Caki2 (cell line): ENCODE measurements at places on chromosomes 16 and 17.

- DNase-seq, result no peak
Observed at GRCh38 chr17:1143573-1143972, 36.2 kb downstream of the ABR start.

- DNase-seq, result no peak
Observed at GRCh38 chr17:19369846-19370492, 7.4 kb upstream of the B9D1 start.

DNA sequence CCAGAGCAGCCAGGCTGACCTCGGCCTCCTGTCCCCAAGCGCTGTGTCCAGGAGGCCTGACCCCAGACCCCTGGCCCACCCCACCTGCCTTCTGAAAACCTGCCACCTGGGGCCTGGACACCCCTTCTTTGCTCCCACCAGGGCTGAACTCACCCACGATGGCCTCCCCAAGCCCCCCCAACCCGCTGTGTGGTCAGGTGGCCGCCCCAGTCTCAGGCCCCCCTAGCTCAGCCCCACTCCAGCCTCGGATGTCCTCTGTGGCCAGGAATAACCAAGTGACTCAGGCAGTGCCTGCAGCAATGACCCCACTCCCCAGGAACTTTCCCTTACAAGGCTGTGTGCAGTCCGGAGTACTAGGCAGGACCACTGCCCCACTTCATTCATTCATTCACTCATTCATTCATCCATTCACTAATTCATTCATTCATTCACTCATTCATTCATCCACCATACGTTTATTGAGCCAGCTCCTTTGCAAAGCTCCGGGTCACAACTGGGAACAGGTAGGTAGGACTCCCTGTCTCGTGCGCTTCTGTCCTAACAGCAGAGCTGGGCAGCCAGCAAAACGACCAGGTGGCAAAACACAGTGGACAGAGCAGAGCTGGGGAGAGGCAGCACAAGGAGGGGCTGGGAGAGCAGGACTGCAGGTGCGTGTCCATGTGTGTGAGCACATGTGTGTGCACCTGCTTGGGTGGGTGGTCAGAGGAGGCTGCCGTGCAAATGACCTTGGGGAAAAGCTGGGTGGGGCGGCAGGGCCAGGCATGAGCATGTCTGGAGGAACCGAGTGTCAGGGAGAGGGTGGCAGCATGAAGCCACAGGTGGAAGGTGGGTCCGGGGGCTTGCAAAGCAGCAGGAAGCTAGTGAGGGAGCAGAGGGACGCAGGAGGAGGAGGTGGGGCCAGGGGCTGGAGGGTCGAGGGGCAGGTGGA is 75.8 kb upstream of the CBX4 start:
- DNase-seq, result no peak

GRCh38 chr17:57721967-57722703 is 23.0 kb downstream of the CCDC182 start:
- no peak for DNase-seq

DNA sequence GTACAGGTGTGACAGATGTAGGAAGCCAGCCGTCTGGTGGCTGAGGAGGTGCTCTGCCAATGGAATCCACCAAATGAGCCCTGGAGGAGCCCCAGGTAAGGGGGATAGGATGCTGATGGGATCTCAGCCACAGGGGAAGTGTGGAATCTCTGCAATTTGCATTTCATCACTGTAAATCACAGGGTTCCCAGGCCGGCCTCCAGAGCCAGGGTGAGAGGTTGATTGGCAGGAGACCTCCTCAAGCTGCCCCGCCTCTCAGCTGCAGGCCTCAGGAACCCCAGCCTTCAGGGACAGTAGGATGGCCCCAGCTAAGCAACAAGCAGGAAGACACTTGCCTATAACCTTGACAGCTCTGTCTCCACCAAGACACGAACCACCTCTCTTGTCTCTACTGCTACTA is 39.4 kb downstream of the RTN4RL1 start:
- no peak for DNase-seq

GRCh38 chr17:6698004-6698403 is 15.2 kb downstream of the SLC13A5 start:
- no peak for DNase-seq

GRCh38 chr16:88701581-88702370 is 4.4 kb downstream of the RNF166 start:
- no peak for DNase-seq

DNA sequence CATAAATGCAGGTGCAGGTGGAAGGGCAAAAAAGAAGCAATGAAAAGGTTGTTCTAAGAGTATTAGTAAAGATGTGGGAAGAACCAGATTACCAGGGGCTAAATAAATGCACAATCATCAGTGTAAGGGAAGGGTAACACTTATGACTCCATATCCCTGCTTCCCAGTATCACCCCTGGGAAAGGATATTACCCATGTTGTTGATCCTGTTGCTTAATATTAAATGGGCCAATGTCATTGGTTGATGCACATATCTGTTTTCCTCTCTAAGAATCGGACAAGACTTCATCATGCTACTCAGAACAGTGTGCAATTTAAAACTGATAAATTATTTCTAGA is 34.7 kb upstream of the ABCA6 start:
- DNase-seq, result no peak

DNA sequence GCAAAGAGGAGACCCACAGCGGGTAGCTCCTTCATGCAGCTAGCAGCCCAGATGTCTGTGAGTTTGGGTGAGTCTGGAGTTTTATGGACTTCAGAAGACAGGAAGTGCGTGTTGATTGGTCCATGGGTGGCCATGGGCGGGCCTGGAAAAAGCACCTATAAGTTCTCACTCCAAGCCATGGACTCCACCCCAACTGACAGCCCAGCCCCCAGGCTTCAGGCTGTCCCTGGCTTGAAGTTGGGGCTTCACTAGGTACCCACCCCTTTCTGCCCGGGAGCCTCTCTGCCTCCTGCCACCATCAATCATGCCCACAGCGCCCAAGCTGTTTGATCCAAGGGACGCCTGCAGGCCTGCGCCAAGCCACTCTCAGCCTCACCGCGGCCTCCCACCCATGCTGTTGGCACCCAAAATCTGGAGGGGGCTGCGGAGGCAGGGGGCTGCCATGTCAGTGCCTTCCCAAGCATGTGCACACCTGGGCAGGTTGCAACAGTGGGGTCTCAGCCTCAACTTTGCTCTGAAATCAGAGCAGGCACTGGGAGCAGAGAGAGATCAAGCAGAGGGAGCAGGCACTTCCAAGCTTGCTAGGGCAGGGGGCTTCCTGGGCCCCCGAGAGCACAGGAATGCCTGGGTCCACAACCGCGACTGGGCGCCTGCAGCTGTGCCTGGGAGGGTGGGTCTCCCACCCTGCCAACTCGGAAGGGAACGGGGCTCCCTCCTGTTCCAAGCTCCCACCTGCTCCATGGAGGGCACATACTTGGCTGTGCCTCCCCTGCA is 1503.7 kb downstream of the CDH11 start:
- DNase-seq, result peak; percentile 84

DNA sequence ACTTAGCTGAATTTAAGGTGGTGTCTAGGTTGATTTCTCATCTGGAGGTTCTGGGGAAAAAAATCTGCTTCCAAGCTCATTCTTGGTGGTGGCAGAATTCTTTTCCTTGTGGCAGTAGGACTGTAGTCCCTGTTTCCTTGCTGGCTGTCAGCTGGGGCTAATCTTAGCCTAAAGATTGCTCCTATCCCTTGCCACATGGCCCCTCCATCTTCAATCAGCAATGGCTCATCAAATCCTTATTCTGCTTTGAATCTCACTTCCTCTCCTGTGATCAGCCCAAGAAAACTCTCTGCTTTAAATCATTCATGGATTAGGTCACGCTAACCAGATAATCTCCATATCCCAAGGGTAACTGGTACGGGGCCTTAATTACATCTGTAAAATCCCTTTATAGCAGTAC is 6.6 kb downstream of the FAM20A start:
- DNase-seq, result no peak

GRCh38 chr16:70653809-70654771 is 7.7 kb downstream of the IL34 start:
- peak; percentile 83 for DNase-seq

DNA sequence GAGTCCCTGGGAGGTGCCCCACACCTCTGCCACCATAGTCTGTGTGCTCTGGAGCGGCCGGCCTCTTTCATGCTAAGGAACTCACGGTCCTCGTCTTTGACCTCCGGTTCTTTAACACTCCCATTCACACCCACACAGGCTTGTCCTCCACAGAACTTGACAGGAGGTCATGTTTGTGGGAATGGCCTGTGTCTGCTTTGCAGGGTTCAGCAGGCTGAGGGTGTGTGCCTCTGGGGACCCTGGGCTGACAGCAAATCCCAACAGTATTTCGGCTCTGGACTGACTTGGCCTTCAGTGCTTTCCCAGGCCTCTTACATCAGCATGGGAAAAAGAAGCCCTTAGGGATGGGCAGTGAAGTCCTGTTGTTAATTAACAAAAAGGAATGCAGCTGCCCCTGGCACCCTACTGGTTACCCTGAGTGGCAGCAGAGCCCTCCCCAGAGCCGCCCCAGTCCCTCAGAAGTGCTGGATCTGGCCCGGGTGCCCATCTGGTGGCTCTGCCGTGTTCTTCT is 35.4 kb upstream of the ADORA2B start:
- DNase-seq, result peak; percentile 5

GRCh38 chr16:82059983-82060421 is 24.9 kb downstream of the HSD17B2 start:
- no peak for DNase-seq

DNA sequence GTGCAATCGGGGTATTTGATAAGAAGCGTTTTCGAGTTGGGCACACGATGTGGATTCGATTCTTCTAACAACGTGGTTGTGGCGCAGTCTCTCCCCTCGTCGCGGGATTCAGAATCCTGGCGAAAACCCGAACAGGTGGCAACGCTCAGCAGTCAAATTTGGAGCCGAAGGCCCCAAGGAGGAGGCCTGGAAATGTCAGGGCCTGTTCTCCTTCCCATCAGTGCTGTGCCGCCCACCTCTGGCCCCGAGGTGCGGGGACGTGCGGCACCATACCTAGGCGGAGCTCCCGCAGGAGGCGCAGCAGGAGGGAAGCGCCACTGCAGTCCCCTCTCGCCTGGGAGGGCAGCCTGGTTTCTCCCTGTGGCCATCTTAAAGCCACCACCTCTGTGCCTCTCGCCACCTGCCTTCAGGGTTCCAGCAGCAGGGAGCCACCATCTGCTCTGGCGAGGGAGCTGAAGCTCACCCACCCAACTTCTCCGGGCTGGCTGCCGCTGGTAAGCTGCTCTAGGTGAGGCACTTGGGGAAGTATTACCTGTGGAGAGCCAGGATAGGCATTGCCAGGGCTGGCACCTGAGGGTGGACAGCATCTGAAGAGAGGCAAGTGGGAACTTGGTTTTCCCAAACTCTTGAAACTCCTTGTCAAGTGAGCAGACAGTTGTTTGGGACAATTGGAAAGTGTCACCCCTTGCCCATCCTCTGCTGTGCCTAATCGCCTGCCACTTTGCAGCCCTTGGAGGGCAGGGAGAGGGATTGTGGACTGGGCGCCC is 2.6 kb upstream of the AATF start:
- DNase-seq, result no peak

GRCh38 chr17:6571452-6571781 is 15.1 kb upstream of the PITPNM3 start:
- DNase-seq, result no peak

DNA sequence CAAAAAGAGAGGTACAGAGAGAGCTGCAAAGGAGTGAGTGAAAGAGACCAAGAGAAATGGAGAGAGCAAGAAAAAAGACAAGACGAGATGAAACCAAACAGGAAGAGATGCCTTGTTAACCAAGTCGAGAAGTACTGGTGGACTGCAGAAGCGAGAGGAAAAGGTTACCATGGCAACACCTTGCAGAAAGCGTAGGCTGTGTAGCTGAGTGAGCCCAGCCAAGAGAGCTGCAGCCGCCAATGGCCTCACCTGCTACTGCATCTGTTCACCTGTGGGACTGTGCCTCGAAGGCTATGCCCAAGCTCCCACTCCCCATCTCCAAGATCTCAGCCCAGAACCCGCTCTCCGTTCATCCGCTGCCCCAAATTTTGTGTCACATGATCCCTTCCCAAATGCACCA is 161.3 kb downstream of the SLC39A11 start:
- DNase-seq, result no peak

- DNase-seq, result peak; percentile 68
Observed at GRCh38 chr17:19753661-19754463, 5.8 kb upstream of the ALDH3A1 start.

DNA sequence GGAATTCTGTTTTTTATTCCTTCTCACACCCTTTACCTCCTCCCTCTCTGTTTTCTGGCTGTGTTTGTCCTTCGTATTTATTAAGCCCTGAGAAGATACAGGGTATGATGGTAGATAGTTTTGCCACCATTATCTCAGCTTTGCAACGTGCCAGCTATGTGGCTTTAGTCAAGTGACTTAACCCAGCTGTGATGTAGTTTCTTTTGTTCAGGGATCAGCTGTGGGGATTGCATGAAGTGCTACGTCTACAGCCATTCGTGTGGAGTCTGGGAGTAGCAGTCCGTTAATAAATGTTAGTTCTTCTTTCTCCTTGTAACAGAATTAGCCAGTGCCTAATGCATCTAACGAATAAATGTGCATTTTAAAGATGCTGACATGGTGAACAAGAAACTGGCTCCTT is 128.4 kb downstream of the HAPSTR1 start:
- DNase-seq, result no peak

- DNase-seq, result no peak
Observed at GRCh38 chr17:42053731-42054500, 3.5 kb upstream of the C17orf113 start.

- DNase-seq, result no peak
Observed at GRCh38 chr16:81458827-81459598, 14.4 kb downstream of the CMIP start.

- no peak for DNase-seq
Observed at GRCh38 chr17:34408439-34408838, 45.4 kb upstream of the CCL1 start.

DNA sequence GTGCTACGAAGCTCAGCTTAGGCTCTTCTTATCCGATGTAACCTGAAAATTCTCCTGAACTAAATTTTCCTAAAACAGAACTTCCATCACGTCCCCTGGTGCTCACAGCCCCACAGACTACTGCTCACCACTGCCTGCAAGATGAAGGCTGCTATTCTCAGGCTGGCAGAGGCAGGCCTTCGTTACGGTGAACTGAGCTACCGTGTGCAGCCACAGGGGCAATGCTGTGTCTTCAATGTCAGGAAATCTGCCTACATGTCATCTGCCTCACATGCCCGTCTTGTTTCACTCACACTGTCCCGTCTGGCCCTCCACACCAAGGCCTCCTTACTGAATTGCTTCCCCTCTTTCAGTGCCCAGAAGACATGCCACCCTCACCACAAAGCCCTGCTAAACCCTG is 15.9 kb downstream of the EMC8 start:
- no peak for DNase-seq

DNA sequence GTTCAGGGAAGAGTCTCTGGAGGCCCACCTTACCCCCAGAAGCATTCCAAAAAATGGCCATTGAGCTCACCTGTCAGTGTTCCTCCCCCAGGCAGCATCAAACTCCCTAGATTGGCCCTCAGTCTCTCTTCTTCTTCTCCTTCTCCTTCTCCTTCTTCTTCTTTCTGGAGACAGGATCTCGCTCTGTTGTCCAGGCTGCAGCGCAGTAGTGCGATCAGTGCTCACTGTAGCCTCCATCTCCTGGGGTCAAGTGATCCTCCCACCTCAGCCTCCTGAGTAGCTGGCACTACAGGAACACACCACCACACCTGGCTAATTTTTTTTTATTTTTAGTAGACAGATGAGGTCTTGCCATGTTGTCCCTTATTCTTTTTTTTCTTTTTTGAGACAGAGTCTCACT is 16.4 kb upstream of the WNT3 start:
- no peak for DNase-seq
